ENCODE measurements at places on chromosomes 1 and 21.

DNA sequence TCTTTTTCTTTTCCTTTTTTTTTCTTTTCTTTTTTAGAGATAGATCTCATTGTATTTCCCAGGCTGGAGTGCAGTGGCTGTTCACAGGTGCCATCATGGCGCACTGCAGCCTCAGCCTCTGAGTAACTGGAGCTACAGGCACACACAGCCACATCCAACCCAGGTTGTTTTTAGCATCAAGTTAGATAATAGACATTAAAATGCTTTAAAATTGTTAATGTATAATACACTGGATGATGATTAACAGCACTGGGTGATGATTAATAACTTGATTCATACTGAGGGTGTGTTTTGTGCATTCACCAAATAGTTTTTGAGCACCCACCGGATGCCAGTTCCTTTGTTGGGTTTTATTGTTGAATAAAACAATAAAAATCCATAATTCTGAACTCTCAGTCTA lies 75.2 kb downstream of the BEND5 start:
- DNase-seq = peak; percentile 12

DNA sequence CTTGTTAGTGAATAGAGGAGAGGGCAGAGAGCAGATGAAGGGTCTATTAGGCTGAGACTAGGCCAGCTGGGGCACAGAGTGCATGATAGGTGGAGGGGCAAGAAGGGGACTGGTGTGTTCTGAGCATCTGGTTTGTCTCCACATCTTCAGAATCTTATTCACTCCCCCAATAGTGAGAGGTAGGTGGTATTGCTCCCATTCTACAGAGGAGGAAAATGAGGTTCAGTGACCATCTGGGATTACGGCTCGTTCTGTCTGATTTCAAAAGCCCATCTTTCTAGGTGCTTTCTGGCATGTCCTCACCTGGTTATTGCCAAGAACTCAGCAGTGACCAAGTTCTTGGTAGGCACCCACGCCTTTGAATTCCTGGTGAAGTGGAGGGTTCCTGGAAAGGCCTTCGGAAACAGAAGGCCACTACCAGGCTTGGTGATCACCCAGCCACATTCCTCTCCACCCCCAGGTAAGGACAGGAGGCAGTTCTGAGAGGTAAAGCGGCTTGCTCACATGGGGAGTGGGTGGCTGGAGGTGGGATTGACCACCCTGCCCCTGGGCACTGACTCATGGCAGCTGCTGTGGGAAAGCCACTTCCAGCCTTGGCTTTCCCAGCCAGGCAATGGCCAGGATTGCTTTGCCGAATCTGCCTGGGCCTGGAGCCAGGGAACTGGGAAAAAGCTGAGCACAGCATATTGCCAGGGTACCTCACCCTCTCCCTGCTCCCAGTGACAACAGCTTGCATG lies 18.8 kb upstream of the CITED4 start:
- DNase-seq = no peak

DNA sequence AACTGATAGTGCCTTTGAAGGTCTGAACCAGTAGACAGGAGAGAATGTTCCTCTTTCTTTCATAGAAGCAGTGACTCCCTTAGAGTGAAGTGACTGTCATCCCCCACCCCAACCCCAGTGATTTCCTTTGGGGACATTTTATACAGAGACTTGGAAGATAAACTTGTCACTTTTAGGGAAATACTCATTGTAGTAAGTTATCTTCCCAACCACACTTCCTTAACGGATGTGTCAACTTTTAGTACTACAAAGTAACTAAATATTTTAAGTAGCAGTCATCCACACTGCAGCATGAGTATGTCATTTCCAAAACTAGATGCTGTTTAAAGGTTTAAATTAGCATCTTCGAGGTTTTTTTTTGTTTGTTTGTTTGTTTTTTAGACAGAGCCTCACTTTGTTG lies 13.7 kb downstream of the LRRC8B start:
- DNase-seq = no peak

- no peak for DNase-seq
These were observed 12.9 kb downstream of the EPB41 start for GRCh38 chr1:28927266-28927647.

DNA sequence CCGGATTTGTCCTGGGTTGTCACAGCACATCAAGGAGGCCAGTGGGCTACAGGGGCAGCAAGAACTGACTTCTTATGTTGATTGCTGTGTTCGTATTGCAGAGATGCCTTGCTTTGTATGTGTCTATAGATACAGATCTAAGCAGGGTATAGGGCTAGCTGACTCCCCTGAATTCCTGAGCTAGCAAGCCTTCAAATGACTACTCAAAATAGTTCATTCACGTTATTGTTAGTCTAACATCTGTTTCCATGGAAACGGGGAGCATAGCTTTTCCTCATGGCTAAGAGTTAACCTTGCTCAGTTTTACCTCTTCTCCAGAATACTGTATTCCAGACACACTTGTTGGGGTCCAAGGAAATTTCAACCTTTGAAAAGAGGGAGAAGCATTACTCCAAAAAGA lies 24.1 kb downstream of the TRIM45 start:
- DNase-seq = no peak

DNA sequence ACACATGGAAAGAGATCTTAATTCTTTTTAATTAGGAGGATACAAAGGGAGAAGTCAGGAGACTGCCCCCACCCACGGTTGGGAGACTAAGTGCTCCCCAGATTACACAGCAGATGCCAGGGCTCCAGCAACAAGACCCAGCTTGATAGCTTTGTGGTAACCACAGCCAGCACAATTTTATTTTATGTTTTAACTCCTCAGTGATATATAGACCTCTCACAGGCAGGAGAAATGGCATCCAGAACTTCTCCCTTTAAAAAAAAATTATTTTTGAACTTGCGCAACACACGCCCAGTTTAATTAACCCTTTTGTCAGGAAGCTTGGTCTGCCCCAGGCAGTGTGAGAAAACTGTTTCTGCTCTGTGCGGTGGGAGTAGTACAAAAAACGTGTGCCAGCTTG lies 62.6 kb upstream of the ACOT11 start:
- DNase-seq = peak; percentile 25

- DNase-seq = no peak
These were observed 72.5 kb downstream of the ANGPTL1 start for GRCh38 chr1:178798232-178798861.
